Activated T-helper 2 cell treated with anti-CD3 and anti-CD28 coated beads, Interferon-gamma antibody, Interleukin-2, Interleukin-4, amounts not matched to agents 10 μg/mL and 5 μg/mL and 100 μg/mL, durations not matched to agents 14 hours and 24 hours and 36 hours (primary cell): ENCODE measurements at places on chromosomes 2 and 18.

DNA sequence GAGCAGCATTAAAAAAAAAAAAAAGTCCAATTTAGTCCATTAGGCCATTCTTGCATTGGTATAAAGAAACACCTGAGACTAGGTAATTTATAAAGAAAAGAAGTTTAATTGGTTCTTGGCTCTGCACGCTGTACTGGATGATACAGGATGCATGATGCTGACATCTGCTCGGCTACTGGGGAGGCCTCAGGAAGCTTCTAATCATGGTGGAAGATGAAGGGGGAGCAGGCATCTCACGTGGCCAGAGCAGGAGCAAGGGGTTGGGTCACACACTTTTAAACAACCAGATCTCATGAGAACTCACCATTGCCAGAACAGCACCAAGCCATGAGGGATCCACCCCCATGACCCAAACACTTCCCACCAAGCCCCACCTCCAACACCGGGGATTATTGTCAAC lies 100.1 kb downstream of the NEDD4L start:
- no peak for DNase-seq

DNA sequence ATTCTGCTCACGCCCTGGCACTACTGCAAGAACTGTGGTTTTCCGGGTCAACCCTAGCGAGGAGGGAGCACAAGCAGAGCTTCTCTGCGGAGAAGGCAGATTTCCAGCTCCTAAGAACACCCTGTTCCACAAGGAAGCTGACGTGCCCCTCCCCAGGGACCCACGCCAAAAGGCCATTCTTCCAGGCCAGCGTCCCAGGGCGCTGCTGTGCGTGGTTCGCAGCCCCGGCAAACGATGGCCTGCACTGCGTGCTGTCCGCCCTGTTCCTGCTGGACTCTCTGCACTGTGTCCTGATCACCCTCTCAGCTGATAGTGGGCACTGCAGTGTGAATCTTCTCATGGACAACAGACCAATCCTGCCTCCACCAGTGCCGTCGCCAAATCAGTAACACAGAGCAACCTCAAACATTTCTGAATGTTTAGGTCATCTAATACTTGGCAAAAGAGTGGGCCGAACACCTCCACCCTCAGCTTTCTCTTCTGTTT lies 49.1 kb downstream of the ADI1 start:
- DNase-seq, result no peak

DNA sequence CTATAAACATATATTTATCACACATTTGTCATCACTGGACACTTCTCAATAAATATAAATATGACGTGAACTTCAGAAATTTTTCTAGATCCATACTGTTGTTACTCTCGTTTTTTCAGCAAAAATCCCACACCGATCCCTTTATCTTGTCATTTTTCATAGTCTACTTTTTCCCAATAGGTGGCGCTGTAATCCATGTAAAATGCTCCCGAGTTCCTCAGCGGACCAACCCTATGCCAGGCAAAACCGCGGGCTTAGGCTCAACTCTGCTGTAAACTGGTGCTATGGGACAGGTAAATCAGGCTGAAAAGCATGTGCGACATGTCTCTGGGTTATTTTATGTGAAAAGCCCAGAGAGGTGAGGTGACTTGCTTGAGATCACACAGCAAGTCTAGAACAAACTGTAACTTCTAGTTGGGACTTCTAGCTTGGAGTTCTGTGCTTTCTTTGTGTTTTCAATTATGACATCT lies 104.0 kb downstream of the COBLL1 start:
- peak; percentile 9 for DNase-seq

GRCh38 chr2:199070322-199070949 lies 387.3 kb downstream of the SATB2 start:
- DNase-seq, result no peak

DNA sequence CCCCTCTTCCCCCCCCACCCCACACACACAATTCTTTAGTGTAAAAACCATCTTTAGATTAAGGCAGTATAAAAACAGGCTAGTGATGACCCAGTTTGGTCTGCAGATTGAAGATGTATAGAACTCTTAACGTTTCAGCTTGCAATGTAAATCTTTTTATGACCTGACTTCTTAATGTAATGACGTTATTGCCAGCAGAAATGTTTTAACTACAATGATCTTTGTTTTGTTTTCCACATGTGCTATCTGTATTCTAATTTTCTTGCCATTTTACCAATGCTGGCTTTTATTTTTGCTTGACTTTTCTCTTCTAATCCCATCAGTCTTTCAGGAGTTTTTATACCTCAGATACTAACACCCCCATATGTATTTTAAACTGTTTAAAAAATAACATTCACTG lies 25.2 kb downstream of the AGFG1 start:
- DNase-seq, result no peak

GRCh38 chr2:230690439-230690838 lies 22.2 kb upstream of the CAB39 start:
- no peak for DNase-seq

- DNase-seq, result no peak
These were observed 13.8 kb upstream of the FZD7 start for GRCh38 chr2:202019689-202020450.

GRCh38 chr2:18423636-18424035 lies 136.8 kb downstream of the RDH14 start:
- no peak for DNase-seq

DNA sequence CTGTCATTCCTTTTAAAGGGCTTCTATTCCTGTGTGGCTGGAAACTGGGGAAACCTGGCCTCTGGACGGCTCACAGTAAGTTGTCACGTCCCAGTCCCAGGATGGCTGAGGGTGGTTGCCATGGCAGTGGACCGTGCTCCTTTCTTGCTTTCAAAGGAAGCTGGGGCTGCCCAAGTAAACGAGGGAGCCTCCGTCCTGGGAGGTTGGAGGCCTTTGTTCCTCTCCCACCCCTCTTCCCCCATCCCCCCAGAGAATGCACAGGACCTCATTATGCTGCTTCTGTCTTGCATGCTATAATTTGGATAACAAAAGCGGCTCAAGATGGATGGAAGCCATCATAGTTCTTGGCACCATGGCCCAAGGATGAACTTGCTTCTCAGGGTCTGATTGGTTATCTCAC lies 325.5 kb upstream of the HS6ST1 start:
- DNase-seq, result no peak

GRCh38 chr2:148596018-148596417 lies 48.5 kb upstream of the EPC2 start:
- DNase-seq, result no peak

GRCh38 chr2:172211512-172211911 lies 108.8 kb upstream of the DLX2 start:
- DNase-seq, result no peak

DNA sequence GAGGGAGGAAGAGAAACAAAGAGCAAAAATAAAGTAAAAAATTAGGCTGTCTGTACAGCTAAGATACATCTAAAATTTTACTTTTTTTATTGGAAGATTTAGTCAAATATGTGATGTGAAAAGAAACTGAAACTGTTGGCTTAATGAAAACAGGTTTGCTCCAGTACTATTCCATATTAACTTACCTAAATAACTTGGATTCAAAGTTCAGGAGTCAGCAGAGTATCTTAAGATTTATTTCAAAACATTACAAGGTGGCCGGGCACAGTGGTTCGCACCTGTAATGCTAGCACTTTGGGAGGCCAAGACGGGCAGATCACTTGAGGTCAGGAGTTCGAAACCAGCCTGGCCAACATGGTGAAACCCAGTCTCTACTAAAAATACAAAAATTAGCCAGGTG lies 197.9 kb downstream of the PDE11A start:
- no peak for DNase-seq

DNA sequence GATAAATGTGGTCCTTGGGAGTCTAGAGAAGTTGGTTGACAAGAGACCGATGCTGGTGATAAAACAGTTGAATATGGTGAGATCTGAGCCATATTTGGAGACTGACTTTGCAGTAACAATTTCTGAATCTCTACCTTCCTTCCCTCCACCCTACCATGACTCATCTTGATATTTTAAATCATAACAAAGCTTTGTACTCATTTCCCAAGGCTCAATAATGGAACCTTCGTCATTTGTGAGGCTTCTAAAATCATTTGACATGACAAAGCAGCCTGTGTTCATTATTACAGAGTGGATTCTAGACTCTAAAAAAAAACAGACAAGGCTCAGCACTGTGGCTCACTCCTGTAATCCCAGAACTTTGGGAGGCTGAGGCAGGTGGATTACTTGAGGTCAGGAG lies 38.5 kb upstream of the PDCL3 start:
- DNase-seq, result no peak

- DNase-seq, result no peak
These were observed 198.1 kb upstream of the RBBP8 start for GRCh38 chr18:22734791-22735627.

DNA sequence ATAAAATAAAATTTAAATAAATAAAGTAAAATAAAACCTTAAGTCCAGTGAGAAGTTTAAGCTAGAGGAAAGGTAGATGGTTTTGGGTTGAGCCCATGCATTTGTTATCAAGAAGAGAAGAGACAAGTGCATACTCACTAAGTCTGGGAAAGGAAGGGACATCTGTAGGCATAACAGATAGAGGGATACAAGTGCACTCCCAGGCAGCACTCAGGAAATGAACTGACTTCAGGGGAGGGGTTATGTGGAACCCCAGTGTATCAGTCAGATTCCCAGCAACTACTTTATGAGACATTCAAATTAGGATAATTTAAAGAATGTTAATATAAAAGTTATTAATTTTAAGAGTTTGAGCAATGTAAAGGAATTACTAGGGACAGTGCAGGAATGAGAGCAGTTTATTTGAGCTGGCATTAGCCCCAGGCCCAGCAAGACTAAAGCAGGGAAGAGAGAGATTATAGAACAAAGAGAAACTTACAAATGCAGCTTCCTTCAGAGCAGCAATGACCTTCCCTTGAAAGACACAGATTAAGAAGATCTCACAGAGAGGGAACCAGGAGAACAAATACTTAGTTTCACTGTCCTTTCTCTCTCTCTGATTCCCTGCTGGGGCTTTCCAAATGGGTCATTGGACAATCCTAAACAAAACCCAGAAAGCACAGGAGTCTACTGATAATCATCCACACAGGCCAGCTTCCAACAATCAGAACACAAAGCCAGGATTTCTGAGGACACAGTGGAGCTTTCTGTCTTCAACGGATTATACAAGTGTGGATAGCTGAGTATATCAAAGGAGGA lies 109.7 kb downstream of the ERBB4 start:
- no peak for DNase-seq

DNA sequence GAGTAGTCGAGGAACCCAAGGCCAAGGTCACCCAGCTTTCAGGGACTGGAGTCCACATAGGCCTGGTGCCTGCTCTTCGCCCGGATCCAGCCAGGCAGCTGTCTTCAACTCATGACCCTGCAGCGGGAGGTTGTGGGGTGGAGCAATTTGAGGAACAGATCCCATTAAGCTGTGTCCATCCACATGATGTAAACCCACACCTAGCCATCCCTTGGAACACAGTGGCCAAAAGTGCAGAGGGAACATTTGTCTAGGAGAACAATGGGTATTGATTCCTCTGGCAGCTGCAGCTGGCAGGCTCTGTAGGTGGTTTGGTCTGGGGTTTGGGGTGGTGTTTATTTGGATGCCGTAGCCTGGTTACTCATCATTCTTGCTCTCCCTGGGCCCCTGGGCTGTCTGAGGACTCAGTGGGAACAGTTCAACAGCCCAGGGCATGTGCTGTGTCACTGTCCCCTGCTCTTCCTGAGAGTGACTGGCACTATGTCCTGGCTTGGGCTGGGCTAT lies 99.4 kb downstream of the TFCP2L1 start:
- DNase-seq, result no peak

GRCh38 chr18:9627642-9628041 lies 13.3 kb upstream of the PPP4R1 start:
- DNase-seq, result no peak

GRCh38 chr2:99238599-99238998 lies 16.9 kb downstream of the LYG2 start:
- DNase-seq, result no peak

DNA sequence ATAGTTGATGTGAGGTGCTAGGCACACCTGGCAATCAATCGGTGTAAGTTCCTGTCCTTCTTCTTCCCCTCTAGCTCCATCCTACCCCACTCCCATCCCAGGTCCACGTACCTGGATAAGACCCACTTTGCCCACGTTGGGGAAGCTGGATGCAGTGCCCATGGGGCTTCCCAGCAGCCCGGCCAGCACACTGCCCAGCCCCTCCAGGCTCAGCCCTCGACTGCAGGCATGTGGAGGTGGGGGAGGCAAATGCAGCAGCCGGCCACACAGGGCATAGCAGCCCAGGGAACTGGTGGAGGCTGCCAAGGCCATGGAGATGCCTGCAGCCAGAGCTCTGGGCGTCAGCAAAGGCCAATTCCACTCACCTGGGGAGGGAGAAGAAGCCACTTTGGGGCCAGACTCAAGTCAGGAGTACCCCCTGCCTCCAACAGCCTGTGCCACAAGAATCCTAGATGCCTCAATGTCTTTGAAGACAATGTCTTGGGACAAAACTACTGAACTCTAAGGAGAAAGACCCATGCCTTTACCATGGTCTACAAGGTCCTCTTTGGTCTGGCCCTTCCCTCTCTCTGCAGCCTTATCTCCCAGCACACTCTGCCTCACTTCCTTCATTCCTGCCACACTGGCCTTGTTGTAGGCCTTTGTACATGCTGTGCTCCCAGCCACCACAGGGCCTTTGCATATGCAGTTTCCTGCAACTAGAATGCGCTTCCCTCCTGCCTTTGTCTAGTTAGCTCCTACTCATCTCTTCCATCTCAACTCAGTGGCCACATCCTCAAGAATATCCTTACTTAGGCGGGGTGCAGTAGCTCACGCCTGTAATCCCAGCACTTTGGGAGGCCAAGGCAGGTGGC lies 4.5 kb downstream of the SLC23A3 start:
- no peak for DNase-seq

DNA sequence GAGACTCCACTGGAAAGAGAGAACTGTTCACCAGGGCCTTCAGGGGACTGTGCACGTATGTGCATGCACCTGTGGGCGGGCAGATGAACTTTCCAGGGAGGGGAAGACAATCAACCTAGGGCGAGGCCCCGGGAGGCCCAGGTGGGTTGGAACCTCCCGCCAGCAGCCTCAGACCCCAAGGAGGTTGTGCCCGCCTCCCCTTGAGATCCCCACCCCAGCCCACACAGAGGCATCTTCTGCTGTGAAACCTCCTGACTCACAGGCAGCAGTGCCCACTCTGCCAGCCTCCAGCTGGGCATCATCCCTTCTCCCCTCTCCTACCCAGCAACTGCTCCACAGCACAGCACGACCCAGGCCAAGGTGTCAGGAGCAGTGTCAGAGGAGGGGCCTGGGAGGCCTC lies 54.4 kb downstream of the FAM178B start:
- no peak for DNase-seq

- DNase-seq, result no peak
These were observed 5.9 kb upstream of the NARS1 start for GRCh38 chr18:57627488-57627887.

- DNase-seq, result no peak
These were observed 39.2 kb downstream of the MREG start for GRCh38 chr2:215973954-215974699.

DNA sequence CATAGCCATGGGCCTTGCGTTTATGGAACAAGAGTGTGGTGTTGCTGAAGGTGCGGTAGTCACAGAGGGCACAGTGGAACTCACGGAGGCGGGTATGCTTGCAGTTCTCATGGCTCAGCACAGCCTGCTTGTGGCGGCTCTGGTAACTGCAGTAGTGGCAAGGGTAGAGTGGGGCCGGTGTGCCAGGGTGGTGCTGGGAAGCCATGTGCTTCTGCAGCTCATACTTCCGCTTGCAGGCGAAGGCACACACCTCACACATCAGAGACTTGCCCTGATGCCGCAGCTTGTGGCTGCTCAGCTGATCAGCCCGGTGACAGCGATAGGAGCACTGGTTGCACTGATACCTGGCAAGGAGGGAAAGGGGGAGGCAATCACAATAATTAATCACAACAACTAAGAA lies 14.7 kb downstream of the ZNF142 start:
- no peak for DNase-seq
